ENCODE measurements at places on chromosomes 4 and X.

DNA sequence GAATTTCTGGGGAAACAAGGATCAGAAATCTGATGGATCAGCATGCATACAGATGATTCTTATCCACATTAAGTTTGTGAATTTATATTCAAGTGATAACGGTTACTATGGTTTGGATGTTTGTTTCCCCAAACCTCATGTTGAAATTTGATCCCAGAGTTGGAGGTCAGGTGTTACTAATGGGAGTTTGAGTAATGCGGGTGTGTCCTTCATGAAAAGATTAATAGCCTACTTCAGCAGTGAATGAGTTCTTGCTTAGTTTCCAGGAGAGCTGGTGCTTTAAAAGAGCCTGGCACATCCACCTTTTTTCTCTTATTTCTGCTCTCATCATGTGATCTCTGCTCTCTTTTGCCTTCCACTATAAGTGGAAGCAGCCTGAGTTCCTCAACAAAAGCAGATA lies 712.4 kb downstream of the IL1RAPL1 start:
- DNase-seq: peak; percentile 75

DNA sequence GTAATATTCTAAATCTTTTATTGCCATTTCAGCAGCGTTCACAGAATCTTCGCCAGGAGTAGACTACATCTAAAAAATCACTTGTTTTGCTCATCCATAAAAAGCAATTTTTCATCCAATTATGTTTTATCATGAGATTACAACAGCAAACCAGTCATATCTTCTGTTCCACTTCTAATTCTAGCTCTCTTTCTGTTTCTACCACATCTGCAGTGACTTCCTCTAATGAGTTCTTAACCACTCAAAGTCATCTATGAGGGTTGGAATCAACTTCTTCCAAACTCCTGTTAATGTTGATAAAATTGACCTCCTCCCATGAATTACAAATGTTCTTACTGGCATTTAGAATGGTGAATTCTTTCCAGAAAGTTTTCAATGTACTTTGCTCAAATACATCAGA lies 174.4 kb upstream of the BRWD3 start:
- DNase-seq: no peak

GRCh38 chr4:101294597-101294996 lies 52.7 kb downstream of the PPP3CA start:
- DNase-seq: no peak

- no peak for DNase-seq
Measured at GRCh38 chrX:118538386-118538785, 42.8 kb downstream of the DOCK11 start.

DNA sequence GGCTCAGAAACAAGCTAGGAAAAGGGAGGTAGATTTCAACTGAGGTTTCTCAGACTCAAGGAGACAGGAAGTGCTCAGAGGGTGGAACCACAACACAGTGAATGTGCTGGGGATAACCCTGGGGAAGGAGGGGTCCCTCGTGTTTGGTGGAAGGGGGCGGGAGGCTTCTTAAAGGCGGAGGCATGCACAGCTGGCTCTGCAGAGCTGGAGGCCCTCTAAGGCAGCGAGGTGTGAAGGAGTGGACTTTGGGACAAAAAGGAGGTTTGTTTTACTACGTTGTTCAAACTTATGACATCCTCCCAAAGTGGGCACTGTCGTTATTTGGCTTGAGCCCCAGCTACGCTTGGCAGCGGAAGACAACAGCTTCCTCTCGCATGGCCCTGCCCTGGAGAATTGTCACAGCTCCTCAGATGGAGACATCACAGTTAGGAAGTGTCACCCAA lies 21.7 kb upstream of the MTM1 start:
- DNase-seq: no peak

- DNase-seq: no peak
Measured at GRCh38 chr4:25892796-25893195, 21.2 kb upstream of the SMIM20 start.

DNA sequence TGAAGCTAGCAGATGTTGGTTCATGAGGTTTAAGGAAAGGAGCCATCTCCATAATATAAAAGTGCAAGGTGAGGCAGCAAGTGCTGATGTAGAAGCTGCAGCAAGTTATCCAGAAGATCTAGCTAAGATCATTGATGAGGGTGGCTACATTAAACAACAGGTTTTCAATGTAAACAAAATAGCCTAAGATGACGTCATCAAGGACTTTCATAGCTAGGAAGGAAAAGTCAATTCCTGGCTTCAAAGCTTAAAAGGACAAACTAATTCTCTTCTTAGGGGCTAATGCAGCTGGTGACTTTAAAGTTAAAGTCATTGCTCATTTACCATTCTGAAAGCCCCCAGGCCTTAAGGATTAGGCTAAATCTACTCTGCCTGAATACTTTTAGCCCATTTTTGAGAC lies 141.9 kb downstream of the MID1IP1 start:
- no peak for DNase-seq

GRCh38 chr4:183504930-183505610 lies at the start of gene ING2:
Gene ING2 (plus strand): TSS chr4:183505058. CDS start chr4:183505196, 138 bp downstream.
- DNase-seq: peak; percentile 83

- DNase-seq: no peak
Measured at GRCh38 chr4:42397635-42398170, 415 bp downstream of the SHISA3 start.

DNA sequence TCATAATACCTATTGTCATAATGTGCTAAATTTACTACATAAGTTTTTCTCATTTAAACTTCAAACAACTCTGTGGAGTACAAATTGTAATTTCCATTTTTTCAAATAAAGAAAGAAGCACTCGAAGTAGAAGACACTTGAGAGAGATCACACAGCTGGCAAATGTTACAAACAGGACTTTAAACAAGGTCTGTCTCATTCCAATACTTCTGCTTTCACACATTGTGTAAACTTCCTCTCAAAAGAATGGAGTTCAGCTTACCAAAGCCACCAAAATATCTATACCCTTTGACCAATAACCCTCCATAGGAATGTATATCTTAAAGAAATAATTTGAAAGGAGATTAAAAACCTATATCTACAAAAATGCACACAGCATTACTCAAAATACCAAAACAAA lies 88.3 kb downstream of the OPHN1 start:
- no peak for DNase-seq

DNA sequence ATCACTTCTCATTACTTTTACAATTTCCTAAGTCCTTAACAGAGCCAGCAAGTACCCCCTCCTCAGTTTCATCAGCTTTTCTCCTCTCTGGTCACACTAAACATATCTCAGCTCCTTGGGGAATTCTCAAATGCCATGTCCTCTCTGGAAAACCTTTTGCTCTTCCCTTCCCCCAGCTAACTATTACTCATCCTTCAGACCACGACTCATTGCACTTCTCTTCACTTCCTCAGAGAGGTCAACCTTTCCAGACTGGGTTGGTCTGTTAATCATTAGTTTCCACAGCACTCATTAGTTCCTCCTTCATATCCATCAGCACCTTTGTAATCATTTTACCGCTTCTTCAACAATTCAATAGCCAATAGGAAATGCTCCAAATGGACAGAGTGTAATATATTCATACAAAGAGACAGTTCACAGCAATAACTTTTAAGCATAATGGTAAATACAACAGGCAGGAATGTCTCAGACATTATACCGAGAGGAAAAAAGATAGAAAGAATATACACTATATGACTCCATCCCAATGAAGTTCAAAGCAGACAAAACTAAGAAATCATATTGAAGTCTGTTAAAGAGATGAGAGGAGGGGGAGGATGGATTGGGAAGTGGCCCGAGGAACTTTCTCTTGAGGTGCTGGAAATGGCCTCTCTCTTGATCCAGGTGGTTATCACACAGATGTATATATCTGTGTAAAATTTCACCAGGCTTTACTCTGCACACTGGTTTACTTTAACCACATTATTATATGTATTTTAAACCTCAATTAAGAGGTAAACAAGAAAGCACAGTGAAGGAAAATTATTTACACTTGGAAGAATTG lies 39.6 kb downstream of the DDX60L start:
- no peak for DNase-seq

GRCh38 chrX:129932016-129932820 lies 26.3 kb downstream of the UTP14A start:
- peak; percentile 83 for DNase-seq

- peak; percentile 62 for DNase-seq
Measured at GRCh38 chrX:140766024-140766611, 56.6 kb downstream of the LINC00632 start.

DNA sequence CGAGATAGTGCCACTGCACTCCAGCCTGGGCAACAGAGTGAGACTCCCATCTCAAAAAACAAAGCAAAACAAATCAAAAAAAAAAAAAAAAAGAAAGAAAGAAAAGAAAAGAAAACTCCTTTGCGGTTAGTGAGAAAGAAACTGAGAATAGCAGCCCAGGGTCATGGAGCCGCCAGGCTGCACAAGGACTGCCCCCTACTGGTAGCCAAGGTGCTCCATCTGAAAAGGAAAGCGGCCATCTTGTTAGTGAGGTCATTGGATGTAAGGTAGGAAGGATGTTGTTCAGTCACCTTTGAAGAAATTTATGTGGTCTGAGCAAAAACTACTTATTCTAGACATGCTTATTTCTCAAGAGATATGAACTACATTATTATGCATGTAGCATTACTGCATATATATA lies 660.6 kb upstream of the TENM3 start:
- DNase-seq: no peak

- no peak for DNase-seq
Measured at GRCh38 chrX:64176876-64177275, 28.6 kb downstream of the AMER1 start.

GRCh38 chr4:68536375-68536774 lies 39.7 kb downstream of the UGT2B17 start:
- no peak for DNase-seq

DNA sequence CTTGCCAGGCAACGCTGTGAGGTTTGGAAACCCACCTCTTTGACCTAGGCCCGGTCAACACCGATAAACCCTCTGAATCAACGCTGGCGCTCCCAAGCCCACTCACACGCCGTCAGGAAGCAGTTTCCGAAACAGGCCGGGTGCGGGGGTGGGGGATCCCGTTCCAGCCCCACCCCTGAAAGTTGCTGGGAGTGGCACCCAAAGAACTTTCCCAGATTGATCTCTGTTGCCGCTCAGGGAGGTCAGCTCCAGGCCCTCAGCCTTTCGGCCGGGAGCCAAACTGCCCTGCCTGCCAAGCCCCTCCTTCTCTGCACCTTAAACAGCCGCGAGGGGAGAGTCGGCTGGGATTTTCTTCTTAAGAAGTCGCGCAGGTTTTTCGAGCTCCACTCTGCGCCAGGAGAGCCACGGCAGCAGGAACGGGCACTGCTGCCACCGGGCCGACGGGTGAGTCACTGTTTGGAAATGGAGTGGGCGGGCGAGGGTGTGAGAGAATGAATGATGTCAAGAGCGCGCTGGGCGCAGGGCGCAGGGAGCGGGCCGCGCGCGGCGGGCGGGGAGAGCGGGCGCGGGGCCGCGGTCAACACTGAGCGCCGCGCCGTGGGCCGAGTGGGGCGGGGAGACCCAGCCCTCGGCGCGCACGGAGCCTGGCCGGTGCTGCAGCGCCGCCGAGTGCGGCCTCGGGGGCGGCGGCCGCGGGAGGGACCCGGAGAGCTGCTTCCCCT lies at the start of gene SGMS2:
Gene SGMS2 (plus strand): TSS at position 583 of the 722 bp plus-strand sequence. CDS start 70,622 bp downstream, outside the sequence.
- DNase-seq: peak; percentile 23

DNA sequence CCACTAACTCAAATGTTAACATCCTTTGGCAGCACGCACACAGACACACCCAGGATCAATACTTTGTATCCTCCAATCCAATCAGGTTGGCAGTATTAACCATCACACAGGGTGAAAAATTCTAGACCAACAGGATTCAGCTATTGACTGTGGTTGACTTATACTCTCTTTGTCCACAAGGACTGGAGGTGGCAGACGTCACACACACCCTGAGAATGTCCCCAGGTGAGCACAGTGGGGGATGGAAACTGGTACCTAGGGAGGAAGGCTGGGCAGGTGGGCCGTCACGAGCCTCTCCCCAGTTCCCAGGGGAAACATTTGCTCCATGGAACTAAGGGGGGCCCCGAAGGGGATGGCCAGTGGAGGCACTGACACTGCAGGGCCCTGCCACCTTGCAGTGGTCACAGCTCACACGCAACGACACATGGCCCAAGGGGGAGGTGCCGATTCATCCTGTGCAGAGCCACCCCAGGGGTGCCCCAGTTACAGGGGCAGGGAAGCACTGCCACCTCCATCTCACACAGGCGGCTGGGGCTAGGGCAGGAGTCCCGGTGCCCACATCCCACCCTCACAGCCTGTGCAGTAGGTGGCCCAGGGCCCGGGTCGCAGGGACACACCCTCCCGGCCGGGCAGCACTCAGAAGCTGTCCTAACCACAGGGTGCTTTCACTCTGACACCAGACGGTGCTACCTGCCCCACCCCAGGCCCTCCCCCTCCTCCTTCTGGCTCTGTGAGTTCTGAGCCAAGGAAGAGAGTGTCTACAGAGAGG lies 17.4 kb downstream of the ZFYVE28 start:
- DNase-seq: no peak

- DNase-seq: no peak
Measured at GRCh38 chr4:102388611-102389010, 43.3 kb upstream of the SLC39A8 start.

DNA sequence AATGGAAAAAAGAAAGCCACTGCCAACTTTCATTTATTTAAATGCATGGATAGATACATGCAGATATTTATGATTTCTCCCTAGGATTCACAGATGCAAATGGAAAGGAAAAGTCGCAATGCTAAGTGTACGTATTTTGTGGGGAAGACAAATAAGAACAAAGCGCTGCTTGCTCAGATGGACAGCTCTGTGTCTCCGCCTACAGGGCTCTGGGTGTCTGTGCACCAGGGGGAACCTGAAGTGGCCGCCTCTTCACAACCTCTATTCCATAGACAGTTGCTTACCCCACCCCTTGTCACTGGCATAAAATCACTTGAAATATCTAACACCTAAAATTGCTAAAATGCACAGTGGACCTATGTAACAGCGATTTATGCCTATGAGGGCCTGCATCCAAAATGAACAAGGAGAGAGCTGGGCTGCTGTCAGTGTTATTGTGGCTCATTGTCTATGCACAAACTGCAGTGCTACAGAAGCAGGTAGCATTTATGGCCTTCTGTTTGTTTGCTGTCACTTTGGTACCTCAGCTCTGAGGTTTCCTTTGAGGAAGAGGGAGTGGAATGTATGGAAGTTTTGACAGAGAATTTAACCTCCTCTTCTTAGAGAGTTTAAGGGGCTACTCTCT lies 58.6 kb upstream of the PAGE1 start:
- DNase-seq: peak; percentile 11

- DNase-seq: peak; percentile 23
Measured at GRCh38 chr4:3720466-3720865, 45.7 kb upstream of the ADRA2C start.
